Fibroblast of lung (primary cell): ENCODE measurements at places on chromosomes 4 and X. TPM values are rescaled to one million over a fixed set of nuclear protein-coding genes. Genes with fewer than 3 reads are reported as not detected.

PIR gene
- total RNA-seq = 17.0 and 21.3 TPM in 2 replicates

RHOXF1 gene
- total RNA-seq = not detected in 2 replicates

PAGE2B gene
- total RNA-seq = not detected in 2 replicates

GRCh38 chr4:169051761-169052593 is 41.9 kb upstream of the CBR4 start:
- DNase-seq = peak; percentile 71

DNA sequence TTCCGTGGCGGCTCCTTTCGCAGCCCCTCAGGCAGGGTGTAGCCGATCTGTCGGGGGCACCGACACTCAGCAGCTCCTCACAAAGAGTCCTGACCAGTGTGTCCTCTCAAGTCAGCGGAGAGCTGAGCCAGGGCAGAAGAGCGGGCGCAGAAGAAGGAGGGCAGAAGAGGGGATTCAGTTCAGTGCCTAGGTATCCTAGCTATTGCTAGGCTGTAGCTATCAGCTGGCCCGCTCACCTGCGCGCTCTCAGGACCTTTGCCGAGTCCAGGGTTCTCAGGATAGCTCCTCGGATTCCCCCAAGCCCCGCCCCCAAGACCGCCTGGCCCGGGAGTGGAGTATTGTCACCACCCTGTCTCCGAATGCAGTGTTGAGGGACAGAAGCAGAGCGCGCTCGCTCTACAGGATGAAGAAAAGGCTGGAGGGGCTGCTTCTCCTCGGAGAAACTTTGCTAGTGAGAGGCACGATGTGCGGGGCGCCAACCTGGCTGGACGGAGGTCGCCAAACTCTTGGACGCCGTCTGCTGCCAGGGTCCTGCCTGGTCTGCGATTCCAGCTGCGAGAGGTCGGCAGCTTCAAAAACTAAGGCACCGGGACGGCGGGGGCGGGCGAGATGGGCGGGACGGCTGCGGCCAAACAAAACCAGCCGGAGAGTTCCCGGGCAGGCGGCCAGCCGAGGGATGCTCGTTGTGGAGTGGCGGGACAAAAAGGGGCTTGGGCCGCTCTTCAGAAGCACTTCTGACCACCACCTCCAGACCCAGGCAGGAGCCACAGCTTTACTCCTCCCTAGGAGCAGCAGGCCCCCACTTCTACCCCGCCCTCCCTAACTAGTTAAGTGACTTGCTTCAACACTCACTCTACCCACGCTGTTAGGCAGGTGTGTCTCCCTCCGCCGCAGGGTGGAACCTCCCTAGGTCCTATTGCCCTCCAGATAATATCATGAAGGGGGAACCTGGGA is at the start of gene XKRX:
XKRX (minus strand) TSS at position 258 of the 954 bp plus-strand sequence. CDS start 613 bp downstream, outside the sequence.
- DNase-seq = peak; percentile 18

GRCh38 chr4:186118582-186118981 is 14.1 kb downstream of the FAM149A start:
- DNase-seq = no peak

GRCh38 chr4:114890773-114891172 is 222.6 kb downstream of the NDST4 start:
- peak; percentile 52 for DNase-seq

DNA sequence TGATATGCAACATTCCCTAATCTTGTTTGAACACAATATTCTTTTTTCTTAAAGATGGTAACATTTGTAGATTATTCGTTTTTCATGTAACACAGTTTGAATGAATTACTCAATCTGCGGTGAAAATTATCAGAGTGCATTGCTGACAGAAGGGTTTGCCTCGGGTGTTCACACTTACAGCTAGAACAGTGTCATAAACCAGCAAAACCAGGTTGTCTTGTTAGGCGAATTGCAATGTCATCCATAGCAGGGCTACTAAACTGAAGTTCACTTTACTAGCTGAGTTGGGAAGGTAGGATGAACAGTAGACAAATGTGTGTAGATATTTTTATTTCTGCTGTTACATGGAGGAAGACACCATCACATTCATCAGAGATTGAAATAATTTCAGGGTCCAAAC is 98.9 kb downstream of the SLC39A8 start:
- DNase-seq = no peak

DNA sequence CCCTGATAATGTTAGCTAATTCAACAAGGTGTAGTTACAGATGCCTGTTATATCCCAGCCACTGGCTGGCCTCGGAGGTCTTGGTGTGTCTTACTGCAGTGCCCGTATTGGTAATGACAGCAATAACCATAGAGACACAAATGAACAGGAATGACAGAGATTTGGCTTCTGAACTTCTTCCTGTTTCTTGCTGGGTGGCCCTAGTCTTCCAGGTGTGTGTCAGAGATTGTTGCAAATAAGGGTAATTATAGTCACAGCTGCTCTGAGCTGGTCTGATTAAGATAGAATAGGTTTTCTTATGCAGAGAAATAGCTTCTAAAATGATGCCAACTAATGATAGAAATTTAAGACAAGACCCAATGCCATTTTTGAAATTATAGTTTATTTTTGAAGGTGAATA is 64.1 kb upstream of the MAD2L1 start:
- no peak for DNase-seq

GRCh38 chr4:31787701-31788100 is 1067.5 kb downstream of the PCDH7 start:
- no peak for DNase-seq

GRCh38 chrX:110396735-110397134 is 38.1 kb downstream of the RTL9 start:
- DNase-seq = no peak

DNA sequence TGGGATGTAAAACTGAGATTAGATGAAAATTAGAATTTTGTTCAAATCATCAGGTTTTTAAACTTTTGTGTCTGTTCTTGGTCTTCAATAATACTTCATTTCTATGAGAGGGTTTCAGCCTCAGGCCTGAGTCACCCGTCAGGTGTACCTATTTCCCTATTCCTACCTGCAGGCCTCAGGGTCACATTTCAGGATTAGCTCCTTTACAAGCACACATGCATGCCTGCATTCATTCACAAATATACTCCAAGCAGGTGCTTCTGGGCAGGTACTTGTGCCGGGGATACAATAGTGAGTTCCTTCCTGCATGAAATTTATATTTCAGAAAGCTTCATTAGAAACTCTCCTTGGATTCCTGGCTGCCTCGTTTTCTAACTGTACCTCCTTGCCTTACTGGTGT is 114.9 kb downstream of the SHISA3 start:
- DNase-seq = no peak

- DNase-seq = no peak
Measured at GRCh38 chrX:72110876-72111708, 20.6 kb downstream of the RTL5 start.

GRCh38 chrX:151828439-151829080 is 84.1 kb upstream of the MAGEA4 start:
- DNase-seq = no peak
